ENCODE measurements at places on chromosomes 2 and 18.

DNA sequence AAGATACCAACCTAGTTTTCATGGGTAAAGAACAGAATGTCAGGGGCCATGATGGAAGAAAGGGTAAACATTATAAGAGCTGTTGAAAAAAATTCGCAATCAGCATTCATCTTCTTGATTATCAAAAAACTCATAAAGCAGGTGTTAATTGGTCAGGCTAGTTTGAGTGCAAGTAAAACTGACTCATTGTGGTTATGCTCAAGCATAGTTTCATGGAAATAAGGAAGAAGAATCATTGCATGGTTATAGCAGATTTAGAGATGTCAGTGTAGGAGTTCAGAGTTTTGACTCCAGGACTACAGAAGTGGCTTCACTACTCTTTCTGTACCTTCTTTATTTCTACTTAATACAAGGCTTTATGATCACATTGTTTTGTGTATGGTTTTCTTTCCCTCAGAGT is 26.9 kb upstream of the CDH19 start:
- no peak for DNase-seq

- peak; percentile 57 for DNase-seq
Observed at GRCh38 chr2:7992612-7993602, 688.9 kb upstream of the ID2 start.

DNA sequence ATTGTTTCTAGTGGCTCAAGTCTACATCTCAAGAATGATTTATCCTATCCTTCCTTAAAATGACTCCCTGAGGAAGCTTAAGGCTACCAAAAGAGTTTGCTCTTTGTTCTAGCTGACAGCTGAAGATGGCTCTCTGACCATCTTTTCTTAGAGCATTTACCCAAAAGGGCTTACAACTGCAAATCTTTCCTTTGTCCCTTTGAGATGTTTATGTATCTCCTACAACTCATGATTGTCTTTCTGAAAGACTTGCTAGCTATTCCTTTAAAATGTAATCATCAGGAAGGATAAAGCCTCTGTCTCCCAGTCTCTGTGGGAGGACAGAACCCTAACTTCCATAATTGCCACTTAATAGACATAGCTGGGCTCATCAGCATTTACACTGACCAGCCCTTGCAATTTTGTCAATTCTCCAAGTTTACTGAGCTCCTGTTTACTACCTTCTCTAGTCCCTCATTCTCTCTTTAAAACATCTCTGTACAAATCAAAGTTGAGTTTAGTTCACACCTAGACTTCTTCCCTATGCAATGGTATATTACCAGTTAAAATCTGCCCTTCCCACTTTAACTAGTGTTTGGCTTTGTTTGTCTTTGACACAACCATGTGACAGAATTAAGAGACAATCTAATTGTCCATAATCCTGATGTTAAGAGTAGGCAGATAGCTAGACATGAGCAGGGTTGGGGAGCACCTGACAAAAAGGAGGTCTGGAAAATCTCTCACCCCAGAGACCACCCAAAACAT is 188.2 kb downstream of the PTH2R start:
- DNase-seq, result no peak

- DNase-seq, result no peak
Observed at GRCh38 chr18:58653814-58654509, 17.3 kb upstream of the MALT1 start.
